LHCN-M2 (cell line): ENCODE measurements at places on chromosomes 2 and 18. TPM values are rescaled to one million over a fixed set of nuclear protein-coding genes. Genes with fewer than 3 reads are reported as not detected.

- DNase-seq: no peak
Measured at GRCh38 chr2:239039479-239039861, 191.6 kb downstream of the TWIST2 start.

The ABCG5 gene
- total RNA-seq: not detected in 2 replicates

- peak; percentile 79 for DNase-seq
Measured at GRCh38 chr2:159616286-159616701, at the start of gene BAZ2B. BAZ2B (minus strand) TSS chr2:159616548; CDS start chr2:159478719, 137,829 bp downstream.

DNA sequence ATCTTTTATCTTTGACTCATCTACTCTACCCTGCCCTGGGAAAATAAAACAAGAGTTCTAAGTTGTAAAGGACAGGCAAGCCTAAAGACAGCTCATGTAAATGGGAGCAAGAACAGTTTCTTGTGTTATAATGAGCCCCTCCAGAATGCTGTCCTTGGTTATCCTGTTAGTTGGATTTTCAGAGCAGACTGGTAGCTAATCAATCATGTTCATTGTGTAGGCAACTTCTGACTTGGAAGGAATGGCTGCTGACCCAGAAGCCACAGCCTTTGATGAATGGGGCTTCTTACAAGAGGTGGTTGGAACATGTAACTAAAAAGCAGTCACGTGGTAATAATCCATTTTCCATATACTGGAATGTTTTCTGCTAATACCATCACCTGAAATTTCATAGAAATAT is 254.2 kb downstream of the AGPS start:
- no peak for DNase-seq

DNA sequence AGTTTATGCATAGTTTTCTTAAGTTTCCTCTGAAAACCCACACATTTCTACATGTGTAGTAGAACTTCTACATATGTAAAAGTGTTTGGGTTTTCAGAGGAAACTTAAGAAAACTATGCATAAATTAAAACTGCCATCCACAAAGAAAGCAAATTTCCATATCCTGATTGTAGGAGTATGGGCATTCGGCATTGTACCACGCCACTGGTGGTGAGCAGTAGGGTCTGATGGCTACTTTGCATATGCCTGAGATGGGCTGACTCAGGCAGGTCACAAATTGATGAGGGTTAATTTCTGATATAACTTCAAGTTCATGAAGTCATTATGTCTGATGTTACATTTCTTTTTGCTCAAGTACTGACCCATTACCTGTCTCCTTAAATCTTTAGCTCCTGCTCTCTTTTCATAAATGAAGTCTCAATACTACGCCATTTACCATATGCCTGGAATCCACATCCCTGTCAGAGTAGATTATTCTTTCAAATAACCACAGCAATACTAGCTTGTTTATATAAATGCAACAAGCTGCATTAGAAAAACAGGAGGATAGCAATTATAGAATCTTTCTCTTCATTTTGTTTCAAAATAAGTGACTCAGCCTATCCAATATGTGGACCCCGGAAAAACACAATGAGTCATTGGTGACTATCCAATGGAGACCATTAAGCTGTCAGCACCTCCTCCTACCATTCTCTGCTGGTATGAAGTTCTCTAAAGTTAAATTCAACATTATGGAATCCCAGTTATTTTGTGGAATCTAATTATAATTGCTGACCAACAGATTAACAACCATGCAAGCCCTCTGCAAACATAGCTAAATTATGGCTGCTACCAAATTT is 355.2 kb upstream of the UBE2E3 start:
- DNase-seq: peak; percentile 93

DNA sequence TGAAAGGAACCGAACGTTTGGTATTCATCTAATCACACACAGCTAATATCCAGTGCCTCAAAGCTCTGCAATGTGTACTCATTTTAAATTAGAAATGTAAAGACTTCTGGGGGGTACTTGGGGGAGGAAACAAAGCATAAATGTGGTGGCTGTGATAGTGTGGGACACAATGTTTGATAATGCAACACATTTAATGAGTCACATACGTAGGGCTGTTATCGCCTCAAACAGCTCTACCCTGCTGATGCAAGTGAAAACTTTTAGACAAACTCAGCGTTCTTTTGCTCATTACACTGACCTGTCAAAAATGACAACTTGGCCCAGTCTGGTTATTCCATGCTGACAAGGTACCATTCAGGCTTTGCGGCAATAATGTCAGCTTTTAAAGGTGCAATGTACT is 1227.1 kb upstream of the CELF4 start:
- no peak for DNase-seq

- no peak for DNase-seq
Measured at GRCh38 chr2:220899492-220899891, 672.6 kb downstream of the EPHA4 start.

The MDH1B gene
- 0.86 and 2.5 TPM in 2 replicates for total RNA-seq

- peak; percentile 25 for DNase-seq
Measured at GRCh38 chr18:32707586-32707985, 65.2 kb downstream of the KLHL14 start.

The SNX17 gene
- total RNA-seq: 176 and 181 TPM in 2 replicates

The ADRA2B gene
- not detected in 2 replicates for total RNA-seq

DNA sequence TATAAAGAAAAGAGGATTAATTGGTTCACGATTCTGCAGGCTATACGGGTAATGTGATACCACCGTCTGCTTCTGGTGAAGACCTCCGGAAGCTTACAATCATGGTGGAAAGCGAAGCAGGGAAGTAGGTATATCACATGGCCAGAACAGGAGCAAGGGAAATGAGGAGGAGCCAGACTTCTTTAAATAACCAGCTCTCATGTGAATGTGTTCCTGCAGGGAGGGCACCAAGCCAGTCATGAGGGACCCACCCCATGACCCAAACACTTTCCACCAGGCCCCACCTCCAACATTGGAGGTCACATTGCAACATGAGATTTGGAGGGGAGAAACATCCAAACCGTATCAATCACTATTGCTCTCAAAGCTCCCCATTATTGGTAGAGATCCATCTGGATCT is 61.8 kb downstream of the EFEMP1 start:
- no peak for DNase-seq

DNA sequence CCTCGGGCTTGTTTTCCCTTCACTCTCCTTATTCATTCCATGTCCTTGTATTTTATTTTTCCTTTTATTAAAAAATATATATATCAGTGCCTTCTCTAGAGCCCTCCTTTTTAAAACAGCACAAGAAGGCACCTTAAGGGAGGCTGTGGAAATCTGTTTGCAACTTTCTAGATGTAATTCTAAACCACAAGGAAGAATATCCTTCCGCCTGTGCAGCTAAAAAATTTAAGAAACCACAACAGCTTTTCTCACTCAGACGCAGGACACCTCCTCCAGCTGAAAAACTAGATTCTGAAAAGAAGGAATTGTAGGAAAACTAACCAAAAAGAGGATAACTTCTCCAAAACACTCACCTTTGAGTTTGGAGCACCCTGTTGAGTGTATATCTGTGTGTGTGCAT is 142.2 kb downstream of the BCL11A start:
- DNase-seq: no peak

DNA sequence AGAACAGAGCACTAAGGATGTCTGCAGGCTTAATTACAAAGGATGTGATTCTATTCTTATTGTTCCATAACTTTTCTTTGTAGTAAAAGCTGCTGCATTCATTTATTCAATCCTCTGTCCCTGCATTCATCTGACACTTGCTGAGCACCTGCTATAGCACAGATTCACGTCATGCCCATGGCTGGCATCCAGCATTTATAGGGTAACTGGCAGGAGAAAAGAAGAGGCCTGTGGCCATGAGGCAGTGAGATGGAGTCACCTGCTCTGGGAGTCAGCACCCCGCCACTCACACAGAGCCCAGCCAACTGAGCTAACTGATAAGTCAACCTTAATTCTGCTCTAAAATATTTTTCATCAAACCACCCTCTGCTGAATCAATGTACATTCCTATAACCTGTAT is 18.3 kb upstream of the CDC42EP3 start:
- no peak for DNase-seq

GRCh38 chr2:118853129-118853640 is 5.7 kb upstream of the EN1 start:
- DNase-seq: no peak

GRCh38 chr2:182324665-182325064 is 102.2 kb downstream of the PDE1A start:
- peak; percentile 52 for DNase-seq

DNA sequence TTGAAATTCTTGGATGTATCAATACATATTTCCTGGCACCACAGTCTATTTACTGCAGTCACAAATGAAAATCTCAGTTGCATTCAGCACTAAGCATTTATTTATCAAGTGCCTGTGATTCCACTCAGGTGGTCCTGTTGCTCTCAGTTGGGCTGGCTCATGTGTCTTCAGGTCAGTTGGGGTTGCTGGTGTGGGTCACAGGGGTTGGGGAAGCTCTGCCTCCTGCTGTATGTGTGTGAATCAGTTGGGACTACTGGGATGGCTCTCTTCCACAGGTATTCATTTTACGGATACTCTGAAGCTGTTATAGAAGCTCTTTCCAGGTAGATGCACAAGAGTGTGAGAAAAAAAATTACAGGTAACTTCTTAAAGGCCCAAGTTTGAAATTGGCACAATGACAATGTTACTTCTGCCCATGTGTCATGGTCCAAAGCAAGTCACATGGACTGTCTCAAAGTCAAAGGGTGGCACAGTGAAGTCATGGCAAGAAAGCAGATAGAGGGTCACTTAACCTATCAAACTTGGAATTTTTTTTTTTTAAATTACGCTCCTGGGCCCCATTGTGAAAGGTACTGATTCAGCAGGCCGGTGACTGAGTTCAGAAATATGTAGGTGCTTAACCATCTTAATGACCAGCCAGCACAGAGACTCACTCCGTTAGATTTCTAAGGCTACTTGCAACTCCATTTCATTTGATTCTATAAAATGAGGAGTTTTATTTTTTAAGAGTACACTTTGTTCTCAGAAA is 249.2 kb upstream of the GCFC2 start:
- no peak for DNase-seq

DNA sequence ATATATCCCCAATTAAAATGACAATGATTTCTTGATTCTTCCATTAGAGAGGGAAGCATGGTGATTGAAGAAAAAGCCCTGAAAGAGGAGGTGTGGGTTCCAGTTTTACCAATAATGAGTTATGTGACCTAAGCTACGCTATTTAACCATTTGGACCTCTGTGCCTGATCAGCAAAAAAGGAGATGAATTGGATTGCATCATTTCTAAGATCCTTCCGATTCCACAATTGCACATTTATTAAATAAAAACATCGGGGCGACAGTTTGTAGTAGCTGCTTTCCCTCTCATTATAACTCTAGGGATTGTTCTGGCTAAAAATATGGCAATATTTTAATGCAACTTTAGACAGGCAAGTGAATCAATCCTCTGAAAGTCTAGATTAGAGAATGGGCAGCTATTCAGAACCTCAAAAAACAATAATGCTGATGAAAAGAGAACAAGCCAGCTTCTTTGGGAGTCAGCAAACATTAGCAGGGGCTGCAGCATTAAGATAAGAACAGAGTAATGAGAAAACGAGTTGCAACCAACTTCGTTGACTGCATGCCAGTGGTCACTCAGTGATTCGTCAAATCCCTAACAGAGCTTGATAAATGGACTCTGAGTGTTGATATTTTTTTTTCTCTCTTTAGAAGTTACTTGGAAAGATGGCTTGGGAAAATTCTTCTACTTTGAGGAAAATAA is 301.2 kb downstream of the AGPS start:
- no peak for DNase-seq

The B3GNT7 gene
- not detected in 2 replicates for total RNA-seq

DNA sequence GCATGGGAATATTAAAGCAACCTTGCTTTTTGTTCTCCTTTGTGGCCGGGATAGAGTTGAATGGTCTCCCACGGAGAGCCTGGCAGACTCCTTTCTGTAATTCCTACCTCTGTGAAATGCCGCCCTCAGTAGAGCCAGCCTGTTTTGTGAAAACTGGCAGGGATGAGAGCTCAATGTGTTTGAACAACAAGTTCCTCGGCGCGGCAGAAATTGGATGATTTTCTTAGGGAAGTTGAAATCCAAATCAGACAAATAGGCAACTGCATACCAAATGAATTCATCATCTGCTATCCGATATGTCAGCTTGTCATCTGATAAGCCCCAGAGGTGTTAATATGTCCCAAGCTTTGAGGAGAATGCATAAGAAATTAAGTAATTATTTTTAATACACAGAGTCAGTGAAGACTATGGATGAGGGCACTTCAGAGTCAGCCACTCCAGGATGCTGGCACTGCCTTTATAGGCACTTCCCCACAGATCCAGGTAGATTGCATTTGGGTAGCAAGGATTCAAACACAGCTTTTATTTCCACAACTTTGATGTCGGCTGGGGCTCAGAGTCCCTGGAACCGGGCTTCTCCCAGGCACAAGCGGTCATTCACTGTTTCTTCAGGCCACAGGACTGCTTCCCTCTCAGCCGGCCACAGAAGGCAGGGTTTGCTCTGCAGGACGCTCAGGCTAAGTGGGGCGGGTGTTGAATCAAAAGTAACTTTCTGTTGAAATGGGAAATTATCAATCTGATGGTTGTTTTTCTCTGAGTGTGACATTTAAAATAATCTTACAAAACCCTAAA is 82.8 kb upstream of the REV1 start:
- DNase-seq: peak; percentile 1

The GULP1 gene
- 32.2 and 32.9 TPM in 2 replicates for total RNA-seq

The MLPH gene
- total RNA-seq: 145 and 155 TPM in 2 replicates

DNA sequence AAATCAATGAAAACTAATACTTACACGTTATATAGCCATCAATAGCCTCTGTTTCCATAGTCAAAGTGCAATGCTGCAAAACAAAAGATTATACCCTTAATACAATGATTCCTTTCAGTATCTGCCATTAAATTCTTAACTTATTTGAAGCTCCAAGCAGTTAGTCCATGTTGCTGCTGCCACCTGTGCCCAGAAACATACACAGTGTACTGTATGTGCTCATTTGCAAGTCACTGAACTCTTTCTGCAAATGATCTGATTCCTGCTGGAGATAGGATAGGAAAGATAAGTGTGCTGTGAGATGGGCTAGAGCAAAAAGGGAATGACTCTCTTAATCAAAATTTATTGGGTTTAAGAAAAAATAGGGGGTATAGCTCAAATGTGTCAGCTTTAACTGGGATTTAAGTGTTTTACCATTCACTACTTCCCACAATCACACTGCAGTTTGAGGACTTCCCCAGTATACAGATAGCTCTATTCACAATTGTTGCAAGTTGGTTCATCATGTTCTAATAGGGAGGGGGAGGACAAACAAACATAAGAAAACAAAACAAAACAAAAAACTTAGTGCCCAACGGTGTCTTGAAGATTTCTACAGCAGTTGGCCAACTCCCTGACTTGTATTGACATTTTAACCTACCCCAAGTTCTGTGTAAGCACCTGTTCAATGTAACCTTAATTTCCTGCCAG is 2.7 kb downstream of the IKZF2 start:
- no peak for DNase-seq
